ENCODE measurements at places on chromosomes 6 and 20. TPM values are rescaled to one million over a fixed set of nuclear protein-coding genes. Genes with fewer than 3 reads are reported as not detected.

Gene TNFRSF21
- total RNA-seq = 1.2 TPM

Gene MOCS3
- total RNA-seq = 7.6 TPM

Gene GUCA1A
- not detected for total RNA-seq

Gene ETV7
- total RNA-seq = 0.46 TPM

Gene SLC22A3
- total RNA-seq = not detected

Gene NOTCH4
- total RNA-seq = 10.3 TPM

Gene MRAP2
- not detected for total RNA-seq

Gene EYA4
- total RNA-seq = 0.49 TPM

Gene ERVFRD-1
- total RNA-seq = not detected

Gene MYBL2
- 35.8 TPM for total RNA-seq

Gene PTPRT
- not detected for total RNA-seq

DNA sequence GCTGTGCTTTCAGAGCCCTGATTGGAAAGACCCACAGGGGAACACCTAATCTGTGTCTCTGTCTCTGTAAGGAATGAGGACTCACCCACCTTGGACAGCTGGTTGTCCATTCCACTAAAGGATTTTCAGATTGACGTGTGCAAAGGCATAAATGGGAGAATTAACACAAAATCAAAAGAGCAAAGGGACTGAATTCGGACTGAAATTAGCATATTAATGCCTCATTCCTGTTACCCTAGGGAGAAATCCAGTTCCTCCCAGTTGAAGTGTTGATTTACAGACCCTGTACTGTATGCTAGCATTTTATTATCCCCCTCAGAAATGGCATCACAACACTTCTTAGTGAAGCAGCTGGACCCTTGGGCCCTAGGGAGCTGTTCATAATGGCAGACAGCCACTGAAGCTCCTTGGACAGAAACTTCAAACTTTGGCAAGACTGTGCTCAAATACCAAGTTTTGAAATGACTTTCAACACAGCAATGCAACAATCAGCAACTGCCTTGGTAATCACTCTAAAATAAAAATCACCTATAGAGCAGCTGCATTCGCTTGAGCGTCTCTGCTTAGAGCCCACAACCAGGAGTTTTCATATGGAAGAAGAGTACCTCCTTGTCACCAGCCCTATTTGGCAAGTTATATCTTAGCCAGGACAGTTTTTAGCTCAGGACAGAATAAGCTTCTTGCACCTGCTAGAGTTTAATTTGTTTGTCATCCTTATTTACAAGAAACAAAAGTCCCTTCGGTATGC lies 118.1 kb downstream of the TRDN start:
- no peak overlapping the region for H3K4me3 ChIP-seq
- H3K4me1 ChIP-seq = no peaks in the 10 kb centered on the region
- DNase-seq = no peak
- H3K27ac ChIP-seq = no peak overlapping the region
- no peaks in the 10 kb centered on the region for H3K27me3 ChIP-seq
- no peaks in the 10 kb centered on the region for H3K36me3 ChIP-seq

- peaks cover 4% of the 10 kb centered on the region for H3K27me3 ChIP-seq
- no peaks in the 10 kb centered on the region for H3K36me3 ChIP-seq
- H3K27ac ChIP-seq = no peak overlapping the region
- no peak for DNase-seq
- peaks cover 7% of the 10 kb centered on the region for H3K4me1 ChIP-seq
Measured at GRCh38 chr6:30829639-30830255, 54.6 kb upstream of the DDR1 start.

- no peak overlapping the region for H3K27ac ChIP-seq
- no peak for DNase-seq
- no peak overlapping the region for H3K4me3 ChIP-seq
Measured at GRCh38 chr6:138491017-138491416, 8.3 kb downstream of the NHSL1 start.

DNA sequence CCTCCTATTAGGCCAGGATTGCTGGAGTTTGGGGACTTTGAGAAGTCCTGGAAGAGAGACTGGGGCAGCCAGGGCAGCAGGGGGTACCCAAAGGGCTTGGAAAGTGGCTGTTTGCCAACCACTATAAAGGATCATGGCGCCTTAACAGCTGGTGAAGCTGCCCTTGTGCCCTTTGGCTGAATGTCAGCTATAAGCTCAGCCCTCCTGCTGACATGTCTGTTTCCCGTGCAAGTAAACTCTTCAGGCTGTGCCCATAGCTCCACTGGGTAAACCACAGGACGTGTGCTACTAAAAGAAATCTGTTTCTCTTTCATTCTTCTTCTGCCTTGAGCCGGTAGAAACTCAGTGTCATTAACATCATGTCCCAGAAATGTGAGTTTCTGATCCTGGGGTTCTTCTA lies 97.3 kb downstream of the CAP2 start:
- no peaks in the 10 kb centered on the region for H3K4me1 ChIP-seq
- no peaks in the 10 kb centered on the region for H3K36me3 ChIP-seq
- H3K4me3 ChIP-seq = no peak overlapping the region
- no peak for DNase-seq

- H3K27me3 ChIP-seq = no peaks in the 10 kb centered on the region
- no peak for DNase-seq
- H3K4me3 ChIP-seq = no peak overlapping the region
- H3K27ac ChIP-seq = no peak overlapping the region
Measured at GRCh38 chr6:118648866-118649554, 2.4 kb downstream of the CEP85L start.

GRCh38 chr6:128870746-128871145 lies 12.2 kb upstream of the LAMA2 start:
- no peaks in the 10 kb centered on the region for H3K36me3 ChIP-seq
- H3K4me1 ChIP-seq = no peaks in the 10 kb centered on the region
- H3K27me3 ChIP-seq = no peaks in the 10 kb centered on the region
- no peak overlapping the region for H3K27ac ChIP-seq

- H3K36me3 ChIP-seq = peaks cover 11% of the 10 kb centered on the region
- no peak overlapping the region for H3K4me3 ChIP-seq
- no peak for DNase-seq
- H3K27ac ChIP-seq = no peak overlapping the region
- peaks cover 3% of the 10 kb centered on the region for H3K4me1 ChIP-seq
Measured at GRCh38 chr6:145629478-145629877, 105.8 kb downstream of the EPM2A start.

DNA sequence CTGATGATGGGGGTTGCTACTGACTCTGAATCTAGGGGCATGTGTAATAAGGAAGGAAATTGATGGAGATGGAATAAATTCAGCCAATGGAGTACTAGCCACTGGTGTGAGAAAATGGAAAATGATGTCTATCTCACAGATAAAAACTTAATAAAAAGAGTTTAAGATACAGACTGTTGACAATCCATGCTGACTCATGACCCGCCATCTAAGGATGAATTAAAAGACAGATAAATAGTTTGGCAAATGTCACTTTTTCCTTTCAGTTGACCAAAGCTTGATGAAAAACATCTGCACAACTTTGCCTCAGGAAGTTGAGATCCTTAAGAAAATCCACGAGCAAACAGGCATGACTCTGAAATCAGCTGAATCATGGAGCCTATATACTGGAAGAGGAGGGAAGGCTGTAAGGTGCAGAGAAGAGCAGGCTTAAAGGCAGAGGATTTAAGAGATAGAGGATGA lies 82.6 kb upstream of the BMP5 start:
- H3K27ac ChIP-seq = no peak overlapping the region
- no peaks in the 10 kb centered on the region for H3K36me3 ChIP-seq
- no peak for DNase-seq
- no peaks in the 10 kb centered on the region for H3K27me3 ChIP-seq
- no peaks in the 10 kb centered on the region for H3K4me1 ChIP-seq

GRCh38 chr6:125947615-125948014 lies 9.0 kb upstream of the HINT3 start:
- no peaks in the 10 kb centered on the region for H3K36me3 ChIP-seq
- DNase-seq = no peak
- no peaks in the 10 kb centered on the region for H3K4me1 ChIP-seq
- H3K27me3 ChIP-seq = peaks cover 3% of the 10 kb centered on the region

- H3K4me3 ChIP-seq = no peak overlapping the region
- H3K4me1 ChIP-seq = no peaks in the 10 kb centered on the region
- no peak overlapping the region for H3K27ac ChIP-seq
- H3K27me3 ChIP-seq = no peaks in the 10 kb centered on the region
Measured at GRCh38 chr6:126361832-126362440, 22.0 kb downstream of the CENPW start.

DNA sequence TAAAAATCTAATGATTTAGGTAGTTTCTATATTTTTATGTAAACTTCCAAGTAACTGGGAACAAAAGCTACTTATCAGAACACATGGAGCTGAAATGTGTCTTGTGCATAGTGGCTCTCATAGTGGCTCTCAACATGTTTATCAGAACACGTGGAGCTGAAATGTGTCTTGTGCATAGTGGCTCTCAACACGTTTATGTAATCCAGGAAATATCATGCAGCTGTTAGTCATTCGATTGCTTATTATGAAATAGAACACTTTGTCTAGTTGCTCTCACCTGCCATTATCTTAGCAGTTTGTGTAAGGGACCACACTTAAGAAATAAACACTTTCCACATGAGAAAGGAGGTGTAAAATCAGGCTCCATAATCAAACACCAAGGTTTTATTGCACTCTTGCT lies 119.2 kb upstream of the ASCC3 start:
- H3K36me3 ChIP-seq = no peaks in the 10 kb centered on the region
- H3K27ac ChIP-seq = no peak overlapping the region
- no peak for DNase-seq
- H3K4me3 ChIP-seq = no peak overlapping the region
- no peaks in the 10 kb centered on the region for H3K27me3 ChIP-seq

- H3K36me3 ChIP-seq = no peaks in the 10 kb centered on the region
- H3K4me1 ChIP-seq = peaks cover 3% of the 10 kb centered on the region
- H3K4me3 ChIP-seq = no peak overlapping the region
- no peak for DNase-seq
- no peaks in the 10 kb centered on the region for H3K27me3 ChIP-seq
- no peak overlapping the region for H3K27ac ChIP-seq
Measured at GRCh38 chr6:138797806-138798446, 2.0 kb downstream of the ECT2L start.

GRCh38 chr20:62513991-62514390 lies 38.2 kb upstream of the GATA5 start:
- H3K36me3 ChIP-seq = no peaks in the 10 kb centered on the region
- no peak overlapping the region for H3K27ac ChIP-seq
- H3K27me3 ChIP-seq = no peaks in the 10 kb centered on the region
- no peak overlapping the region for H3K4me3 ChIP-seq
- DNase-seq = no peak

DNA sequence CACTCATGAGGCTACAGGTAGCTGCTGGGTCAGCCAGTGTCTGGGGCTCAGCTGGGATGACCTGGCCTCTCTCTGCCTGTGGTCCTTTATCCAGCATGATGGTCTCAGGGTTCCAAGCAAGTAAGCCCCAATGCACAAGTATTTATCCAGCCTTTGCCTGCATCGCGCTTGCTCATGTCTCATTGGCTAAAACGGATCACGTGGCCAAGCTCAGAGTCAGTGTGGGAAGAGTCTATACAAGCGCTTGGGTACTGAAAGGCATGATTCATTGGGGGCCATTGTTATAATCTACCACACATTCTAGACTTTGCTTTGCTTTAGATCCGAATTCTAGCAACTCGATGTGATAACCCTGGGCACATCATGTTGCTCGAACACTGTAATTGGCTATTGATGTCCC lies 48.3 kb downstream of the PPP1R16B start:
- peak overlapping the region; percentile 6 for H3K27ac ChIP-seq
- DNase-seq = no peak

DNA sequence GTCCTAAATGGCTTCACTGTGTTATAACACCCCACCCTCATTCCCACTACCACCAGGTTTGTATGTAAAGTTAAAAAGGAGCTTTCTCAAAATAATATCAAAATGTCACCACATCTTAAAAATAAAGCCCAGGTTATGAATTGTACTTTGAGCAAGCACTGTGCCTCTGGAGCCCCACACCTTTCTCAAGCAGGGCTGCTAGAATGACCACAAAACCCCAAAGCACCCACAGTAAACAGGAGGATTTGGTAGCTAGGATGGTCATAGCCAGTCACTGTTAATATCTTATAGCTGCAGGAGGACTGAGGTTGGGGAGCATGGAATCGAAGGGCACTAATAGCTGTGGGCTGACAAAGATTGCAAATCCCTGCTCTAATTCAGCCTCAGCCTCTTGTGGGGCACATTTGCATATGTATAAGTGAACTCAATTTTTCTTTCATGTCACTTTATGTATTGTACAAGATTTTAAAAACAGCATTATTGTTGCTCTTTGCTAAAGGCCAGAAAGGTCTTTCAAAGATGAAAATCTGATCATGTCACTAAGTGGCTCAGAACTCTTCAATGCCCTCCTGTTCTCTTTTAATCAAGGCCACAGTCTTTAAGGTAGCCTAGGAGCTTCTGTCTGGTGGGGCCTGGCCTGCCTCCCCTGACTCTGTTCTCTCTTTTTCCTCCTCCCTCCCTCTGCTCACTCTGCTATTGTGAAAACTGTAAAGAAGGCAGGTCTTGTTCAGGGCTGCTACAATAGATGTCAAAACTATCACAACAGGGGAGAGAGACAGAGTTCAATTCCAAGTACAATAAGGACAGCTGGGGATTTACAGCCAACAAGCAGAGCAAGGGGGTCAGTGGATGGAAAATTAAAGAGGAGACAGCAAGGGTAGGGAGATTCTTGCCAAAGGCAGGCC lies 101.6 kb downstream of the TMEM200A start:
- H3K36me3 ChIP-seq = no peaks in the 10 kb centered on the region
- H3K4me1 ChIP-seq = no peaks in the 10 kb centered on the region
- H3K27ac ChIP-seq = no peak overlapping the region
- no peak overlapping the region for H3K4me3 ChIP-seq
- H3K27me3 ChIP-seq = no peaks in the 10 kb centered on the region

DNA sequence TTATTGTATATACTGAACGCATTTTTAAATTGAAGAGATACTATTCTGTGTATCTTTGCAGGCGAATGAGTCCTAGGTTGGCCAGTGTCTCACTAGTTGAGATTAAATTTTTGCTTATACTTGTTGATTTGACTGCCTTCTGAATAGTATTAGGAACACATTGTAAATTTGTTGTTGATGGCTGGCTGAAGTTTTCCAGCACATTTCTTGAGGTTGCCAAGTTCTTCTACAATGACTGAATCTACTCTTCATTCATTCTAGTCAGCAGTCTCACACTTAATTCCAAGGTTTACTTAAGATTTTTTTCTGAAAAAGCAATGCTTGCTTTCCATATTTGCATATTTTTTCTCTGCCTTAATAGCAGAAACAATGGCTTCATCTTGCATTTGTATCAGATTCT lies 151.7 kb downstream of the ZFAND3 start:
- H3K27me3 ChIP-seq = no peaks in the 10 kb centered on the region
- no peak overlapping the region for H3K27ac ChIP-seq
- peaks cover 11% of the 10 kb centered on the region for H3K4me1 ChIP-seq
- peaks cover 5% of the 10 kb centered on the region for H3K36me3 ChIP-seq
- no peak for DNase-seq

All from B cell (primary cell).